ENCODE measurements at places on chromosomes 1 and 21.

- no peak for DNase-seq
Observed at GRCh38 chr1:230071316-230071715, 4.3 kb downstream of the GALNT2 start.

- no peak for DNase-seq
Observed at GRCh38 chr1:74674278-74675048, 871 bp upstream of the ERICH3 start.

GRCh38 chr1:177659281-177659680 is 310.6 kb downstream of the SEC16B start:
- DNase-seq: no peak

DNA sequence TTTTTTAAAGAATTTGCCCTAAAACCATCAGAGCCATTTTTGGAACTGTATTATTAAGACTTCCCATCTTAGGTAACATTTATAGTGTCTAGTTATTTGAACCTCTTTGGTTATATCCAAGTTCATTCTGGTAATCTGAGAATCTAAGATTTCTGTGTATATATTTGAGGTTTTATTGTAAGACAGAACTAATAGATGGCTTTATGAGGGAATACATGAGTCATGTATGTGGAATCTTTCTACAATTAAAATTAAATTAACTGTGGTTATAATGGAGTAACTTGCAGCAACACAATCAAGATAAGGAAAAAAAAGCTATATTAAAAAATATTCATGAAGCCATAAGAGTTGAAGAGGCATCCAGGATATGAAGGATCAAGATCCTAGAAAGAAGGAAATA is 92.1 kb downstream of the UBE2U start:
- DNase-seq: no peak

DNA sequence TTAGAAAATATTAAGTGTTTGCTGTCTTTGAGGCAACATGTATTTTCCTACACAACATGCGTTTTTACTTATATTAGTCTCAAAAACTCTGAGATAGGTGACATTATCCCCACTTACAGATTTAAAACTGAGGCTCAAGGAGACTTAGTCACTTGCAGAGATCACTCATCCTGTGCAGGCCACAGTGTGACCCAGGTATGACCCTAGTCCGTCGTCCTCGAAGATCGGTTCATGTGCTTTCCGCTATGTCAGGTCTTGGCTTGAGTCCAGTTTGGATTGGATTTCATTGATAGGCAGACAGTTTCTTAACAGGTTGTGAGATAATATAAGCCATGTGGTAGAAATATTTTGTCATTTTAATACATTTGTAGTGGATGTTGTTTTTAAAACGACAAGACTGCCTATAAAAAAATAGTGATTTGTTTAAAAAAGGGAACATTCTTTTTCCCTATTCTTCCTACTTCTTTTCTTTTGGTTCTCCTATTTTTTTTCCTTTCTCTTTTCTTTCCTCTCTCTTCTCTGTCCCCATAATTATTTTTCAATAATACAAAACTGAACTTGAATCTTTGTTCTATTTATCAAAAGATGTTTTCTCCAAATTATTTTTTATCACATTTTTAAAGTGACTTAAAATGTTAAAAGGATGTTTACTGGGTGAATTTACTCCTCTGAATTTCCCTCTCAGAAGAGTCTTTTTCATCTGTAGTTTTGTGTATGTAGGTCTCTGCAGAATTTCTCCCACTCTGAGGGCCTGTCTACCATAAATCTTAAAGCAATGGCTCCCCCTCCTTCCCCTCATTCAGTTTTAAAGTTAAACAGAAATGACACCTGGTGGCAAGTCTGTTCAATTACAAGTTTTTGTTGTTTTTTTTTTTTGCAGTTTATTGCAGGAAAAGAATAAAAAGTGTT is 81.8 kb downstream of the PHTF1 start:
- peak; percentile 16 for DNase-seq

GRCh38 chr1:15836772-15837669 is 10.5 kb upstream of the SPEN start:
- DNase-seq: peak; percentile 73

- DNase-seq: no peak
Observed at GRCh38 chr1:10265027-10265426, 54.7 kb downstream of the KIF1B start.
